ENCODE measurements at places on chromosomes 1 and 21.

DNA sequence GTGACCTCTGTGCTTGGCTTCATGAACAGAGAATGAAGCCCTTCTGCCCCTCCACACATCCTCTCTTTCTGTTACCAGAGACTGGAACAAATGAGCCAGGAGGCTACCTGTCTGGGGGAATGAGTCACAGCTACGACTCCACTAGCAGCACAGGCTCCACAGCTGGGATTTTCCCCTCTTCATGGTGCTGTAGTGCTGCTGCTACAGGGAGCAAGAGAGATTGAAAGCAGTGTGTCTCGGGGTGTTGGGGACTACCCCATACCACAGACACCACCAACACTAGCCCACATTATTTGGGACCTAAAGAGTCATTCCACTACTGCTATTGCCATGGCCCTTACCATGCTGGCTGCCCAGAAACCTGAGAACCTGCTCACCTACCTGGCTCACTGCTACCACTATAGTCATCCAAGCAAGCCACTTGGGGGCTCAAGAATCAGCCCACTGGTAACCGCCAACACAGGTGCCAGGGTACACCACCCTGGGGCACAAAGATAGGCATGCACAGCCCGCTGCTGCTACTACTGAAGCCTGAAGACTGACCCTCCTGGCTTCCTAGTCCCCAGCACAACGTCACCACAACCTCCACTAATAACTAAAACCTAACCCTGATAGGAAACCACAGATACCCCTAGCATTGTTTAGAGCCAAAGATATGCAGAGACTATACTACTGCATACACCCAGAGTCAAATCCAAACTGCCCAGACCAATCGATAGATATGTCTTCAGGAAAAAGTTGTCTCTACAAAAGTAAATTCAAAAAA is 17.7 kb downstream of the CD1E start:
- DNase-seq = peak; percentile 68

DNA sequence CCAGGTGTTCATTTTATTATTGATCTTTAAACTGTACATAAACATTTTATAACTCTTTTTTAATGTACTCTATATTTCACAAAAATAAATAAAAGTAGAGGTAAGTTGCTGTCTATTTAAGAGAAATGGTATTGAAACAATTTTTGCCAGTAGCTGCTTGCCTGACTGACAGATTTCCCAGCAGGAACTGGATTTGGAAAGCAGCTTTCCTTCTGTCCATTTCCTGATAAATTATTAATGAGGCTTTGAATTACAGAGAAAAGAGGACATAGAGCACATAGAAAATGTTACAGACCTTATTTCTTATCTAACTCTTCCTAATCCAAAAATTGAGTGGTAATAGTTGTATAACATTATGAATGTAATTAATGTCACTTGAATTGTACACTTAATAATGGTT is 79.7 kb upstream of the BCL10 start:
- DNase-seq = no peak

- no peak for DNase-seq
These were observed 358.5 kb downstream of the GPATCH2 start for GRCh38 chr1:217272385-217272784.

- no peak for DNase-seq
These were observed 63.7 kb upstream of the IGSF5 start for GRCh38 chr21:39681257-39681656.

- DNase-seq = no peak
These were observed 849.8 kb downstream of the USP25 start for GRCh38 chr21:16579538-16579937.

DNA sequence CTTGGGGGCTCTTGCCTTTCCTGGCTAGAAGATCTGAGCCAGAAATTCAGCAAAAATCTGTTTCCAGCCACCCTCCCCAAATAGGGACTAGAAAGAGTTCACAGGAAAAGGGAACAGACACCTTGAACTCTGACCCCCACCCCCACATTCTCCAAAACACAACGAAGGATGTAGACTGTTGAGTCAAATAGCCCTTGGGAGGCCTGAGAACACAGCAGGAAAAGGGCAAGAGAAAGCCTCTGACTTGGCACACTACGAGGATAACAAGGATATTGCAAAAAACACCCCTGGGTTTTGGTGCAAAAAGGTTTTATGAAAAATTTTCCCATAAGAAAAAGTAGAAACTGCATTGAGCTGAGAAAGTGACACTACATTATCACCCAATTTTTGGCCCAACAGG is 1.9 kb upstream of the YRDC start:
- no peak for DNase-seq

DNA sequence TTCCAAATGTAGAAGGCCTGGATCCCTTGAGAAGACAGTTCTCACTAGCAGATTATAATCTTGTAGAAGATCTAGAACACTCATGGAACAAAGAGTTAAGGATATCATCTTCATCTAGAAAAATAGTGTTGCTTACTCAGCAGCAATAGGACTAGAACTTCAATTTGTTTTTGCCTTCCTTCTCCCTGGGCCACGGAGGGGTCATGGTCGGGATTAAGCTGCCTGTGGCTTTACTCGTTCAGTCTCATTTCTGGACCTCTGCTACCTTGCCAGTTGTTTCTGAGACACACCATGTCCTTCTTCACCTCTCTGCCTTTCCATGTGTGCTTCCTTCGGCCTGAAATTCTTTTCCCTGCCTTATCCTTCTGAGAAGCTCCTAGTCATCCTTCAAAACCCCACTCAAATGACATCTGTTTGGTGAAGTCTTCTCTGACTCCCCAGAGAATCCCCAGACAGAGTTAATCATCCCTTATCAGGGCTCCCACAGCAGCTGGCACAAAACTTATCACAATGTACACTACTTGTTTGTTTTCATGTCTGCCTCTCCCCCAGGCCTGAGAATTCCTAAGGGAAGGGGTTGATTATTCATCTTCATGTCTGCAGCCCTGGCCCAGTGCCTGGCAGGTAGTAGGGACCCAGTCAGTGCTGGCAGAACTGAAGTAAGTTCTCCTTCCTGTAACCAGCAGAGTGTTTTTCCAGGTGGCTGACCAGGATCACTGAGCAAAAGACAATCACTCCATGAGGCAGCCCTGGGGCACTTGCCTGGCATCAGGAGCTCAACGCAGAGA is 15.5 kb upstream of the SNX27 start:
- no peak for DNase-seq

DNA sequence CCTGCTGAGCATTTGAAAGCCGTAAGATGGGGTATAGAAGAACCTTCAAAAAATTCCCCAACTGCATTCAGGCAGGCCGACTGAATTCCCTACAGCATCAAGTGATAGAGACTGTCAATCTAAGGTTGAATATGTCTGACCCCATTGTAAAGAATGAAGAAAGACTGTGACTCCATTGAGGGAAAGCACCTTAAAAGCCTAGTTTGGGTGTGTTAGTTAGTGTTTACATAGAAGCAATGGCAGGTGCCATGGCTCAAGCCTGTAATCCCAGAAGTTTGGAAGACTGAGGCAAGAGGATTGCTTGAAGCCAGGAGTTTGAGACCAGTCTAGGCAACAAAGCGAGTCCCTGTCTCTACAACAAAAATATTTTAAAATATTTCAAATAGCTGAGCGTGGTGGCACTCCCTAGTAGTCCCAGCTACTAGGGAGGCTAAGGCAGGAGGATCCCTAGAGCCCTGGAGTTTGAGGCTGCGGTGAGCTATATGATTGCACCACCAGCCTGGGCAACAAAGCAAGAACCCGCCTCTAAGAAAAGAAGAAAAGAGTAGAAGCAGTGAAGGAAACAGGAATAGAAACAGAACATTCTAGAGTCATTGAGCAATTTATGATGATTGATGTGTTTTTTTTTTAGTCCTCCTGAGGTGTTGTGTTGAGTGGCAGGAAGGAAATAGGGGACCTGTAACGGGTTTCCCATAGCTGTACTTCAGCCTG is 15.4 kb downstream of the POLR3GL start:
- DNase-seq = no peak

DNA sequence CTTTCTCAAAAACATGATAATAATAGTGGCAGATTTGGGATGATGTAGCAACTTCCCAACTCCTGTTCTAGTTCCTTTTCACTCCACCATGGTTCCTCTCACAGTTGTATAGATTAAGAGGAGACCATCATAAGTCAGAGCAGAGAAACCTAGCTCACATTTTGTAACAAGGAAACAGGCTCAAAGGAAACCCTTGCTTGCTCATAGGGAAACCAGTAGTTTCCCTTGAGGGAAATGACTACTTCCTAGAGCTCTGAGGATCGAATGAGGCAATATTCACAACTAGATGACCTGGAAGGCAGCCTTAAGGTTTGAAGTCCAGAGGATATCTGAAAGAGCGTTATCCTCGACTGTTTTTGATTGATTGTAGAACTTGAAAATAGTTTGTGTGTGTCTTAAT is 76.1 kb upstream of the C8B start:
- no peak for DNase-seq

DNA sequence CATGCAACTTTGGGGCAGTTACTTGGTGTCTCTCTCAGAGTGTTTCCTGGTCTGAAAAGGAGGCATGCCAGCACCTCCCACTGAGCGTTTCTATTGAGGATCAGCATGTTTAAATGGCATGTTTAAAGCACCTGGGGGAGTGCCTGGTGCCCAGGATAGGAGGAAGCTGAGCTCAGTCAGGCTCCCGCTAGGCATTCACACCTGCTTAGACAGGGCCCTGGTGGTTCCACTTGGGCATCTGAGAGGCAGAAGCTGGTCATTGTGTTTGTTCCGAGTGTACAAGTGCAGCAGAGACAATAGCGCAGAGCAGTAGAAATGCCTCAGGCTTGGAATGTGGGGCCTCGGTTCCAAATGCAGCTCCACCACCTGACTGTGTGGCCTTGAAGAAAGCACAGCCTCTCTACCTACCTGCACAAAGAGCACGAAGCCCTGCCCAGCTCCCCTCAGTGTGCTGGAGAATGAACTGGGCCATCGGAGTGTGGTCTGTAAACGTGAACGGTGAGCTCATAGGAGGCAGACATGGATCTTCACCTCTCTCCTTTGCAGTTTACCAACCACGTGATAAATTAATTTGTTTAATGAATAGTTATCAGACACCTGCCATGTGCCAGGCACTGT is 20.3 kb upstream of the TMEM222 start:
- no peak for DNase-seq
